ENCODE measurements at places on chromosomes 7 and 10. TPM values are rescaled to one million over a fixed set of nuclear protein-coding genes. Genes with fewer than 3 reads are reported as not detected.

The ASIC3 gene
- total RNA-seq: 0.17 TPM

GRCh38 chr7:30584415-30584814 lies 10.3 kb upstream of the GARS1 start:
- DNase-seq: no peak

DNA sequence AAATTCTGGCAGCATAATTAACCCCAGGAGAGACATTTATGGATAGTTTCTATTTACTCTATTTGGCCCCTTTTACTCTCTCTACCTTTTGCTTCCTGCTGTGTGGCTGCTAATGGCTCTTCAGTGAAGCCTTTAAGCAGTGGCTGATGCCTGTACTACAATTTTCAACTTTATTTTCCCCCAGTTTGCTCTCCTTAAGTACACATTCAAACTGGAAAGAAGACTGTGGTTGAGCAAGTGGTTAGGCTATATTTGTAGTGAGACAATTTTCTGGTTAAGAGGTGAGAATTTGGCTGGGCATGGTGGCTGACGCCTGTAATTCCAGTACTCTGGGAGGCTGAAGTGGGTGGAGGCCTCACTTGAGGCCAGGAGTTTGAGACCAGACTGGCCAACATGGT lies 8.5 kb upstream of the RSBN1L start:
- no peak for DNase-seq

DNA sequence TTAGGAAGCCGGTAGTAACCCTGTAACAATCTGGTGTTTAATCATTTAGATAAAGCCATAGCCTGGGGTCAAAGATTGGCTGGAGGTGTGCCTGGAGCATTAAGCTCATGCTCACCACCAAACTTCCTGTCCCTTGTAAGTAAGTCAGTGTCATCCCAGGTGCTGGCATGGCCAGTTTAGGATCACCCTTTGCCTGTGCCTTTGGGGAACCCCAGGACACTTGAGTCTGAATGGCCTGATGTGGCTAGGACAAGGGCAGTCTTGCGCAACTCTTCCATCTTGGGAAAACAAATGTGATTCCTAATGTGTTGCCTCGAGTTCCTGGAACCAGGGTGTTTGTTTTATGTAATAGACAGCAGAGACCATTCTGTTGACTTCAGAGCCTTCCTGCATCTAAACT lies 154.8 kb downstream of the GRK5 start:
- DNase-seq: no peak

- DNase-seq: no peak
These were observed 27.3 kb downstream of the CAMK2G start for GRCh38 chr10:73847031-73847430.

DNA sequence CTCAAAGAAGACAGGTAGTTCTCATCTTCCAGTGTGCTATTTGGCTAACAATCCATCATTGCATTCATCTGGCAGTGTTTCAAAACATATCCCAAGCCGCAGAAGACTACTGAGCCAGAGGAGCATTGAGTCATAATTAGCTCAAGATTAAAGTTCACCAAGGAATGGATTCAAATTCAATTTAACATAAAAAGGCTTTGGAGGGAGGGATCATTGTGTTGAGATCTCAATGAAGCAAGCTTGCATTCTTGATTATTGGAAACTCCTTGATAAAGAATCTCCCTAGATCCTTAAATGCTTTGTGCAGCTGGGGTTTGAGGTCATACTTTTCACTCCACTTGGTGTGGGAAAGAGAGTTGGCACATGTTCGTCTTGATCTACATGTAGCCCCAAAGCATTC lies 142.8 kb upstream of the SEMA3A start:
- peak; percentile 91 for DNase-seq

The AKR1C8 gene
- total RNA-seq: not detected

DNA sequence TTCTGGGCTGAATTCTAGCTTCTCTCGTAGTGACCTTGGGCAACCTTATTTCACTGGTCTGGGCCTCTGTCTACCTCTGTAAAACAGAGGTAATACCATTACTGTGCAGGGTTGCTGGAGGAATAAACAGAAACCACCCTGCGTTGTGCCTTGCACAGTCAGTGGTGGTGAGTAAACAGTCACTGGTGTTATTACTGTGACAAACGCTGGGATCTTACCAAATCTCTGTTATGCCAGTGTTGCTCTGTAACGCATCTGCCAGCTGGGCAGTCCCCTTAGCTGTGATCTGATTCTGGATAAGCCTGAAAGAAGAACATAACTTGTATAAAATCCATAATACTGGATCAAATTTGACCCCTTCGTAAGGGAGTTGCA lies 49.4 kb downstream of the NOD1 start:
- no peak for DNase-seq

The PNLIPRP2 gene
- total RNA-seq: not detected

GRCh38 chr7:134694299-134694698 lies 47.6 kb downstream of the BPGM start:
- no peak for DNase-seq

DNA sequence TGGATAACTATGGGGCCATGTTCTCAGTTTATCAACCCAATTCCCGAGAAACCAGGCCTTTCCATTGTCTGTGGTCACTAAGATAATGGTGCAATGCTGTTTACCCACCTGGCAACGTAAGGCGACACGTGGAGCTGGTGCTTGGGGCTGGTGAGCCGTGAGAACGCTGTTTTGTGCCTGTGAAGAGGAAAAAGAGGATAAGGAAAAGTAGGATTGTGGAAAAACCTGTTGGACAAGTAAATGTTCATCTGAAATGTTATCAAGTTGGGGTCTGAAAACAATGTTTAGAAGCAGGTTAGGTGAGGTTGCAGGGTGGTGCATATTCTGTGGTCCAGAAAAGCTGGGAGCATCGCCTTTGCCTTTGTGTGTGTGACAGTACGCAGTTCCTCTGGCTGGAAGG lies 88.5 kb downstream of the PPP1R17 start:
- no peak for DNase-seq

The LRRD1 gene
- total RNA-seq: 0.17 TPM

- no peak for DNase-seq
These were observed 73.0 kb upstream of the LRRC4 start for GRCh38 chr7:128104108-128104742.

- no peak for DNase-seq
These were observed 75.3 kb downstream of the DOCK4 start for GRCh38 chr7:112130729-112131410.

DNA sequence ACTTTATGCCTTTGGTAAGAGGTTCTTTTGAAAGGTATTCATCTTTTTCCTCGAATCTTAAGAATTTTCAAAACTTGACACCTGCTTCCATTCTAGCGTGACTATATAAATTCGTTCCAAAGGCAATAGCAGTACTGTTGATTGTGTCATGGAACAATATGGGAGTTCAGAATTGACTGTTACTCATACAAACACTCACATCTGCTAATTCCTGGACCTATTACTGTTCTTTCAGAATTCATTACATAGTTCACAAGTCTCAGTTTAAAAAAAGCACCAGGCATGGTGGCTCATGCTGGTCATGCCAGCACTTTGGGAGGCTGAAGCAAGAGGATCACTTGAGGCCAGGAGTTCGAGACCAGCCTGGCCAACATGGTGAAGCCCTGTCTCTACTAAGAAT lies 80.9 kb downstream of the CACNB2 start:
- peak; percentile 29 for DNase-seq

The SEMA3E gene
- total RNA-seq: 2.0 TPM

- no peak for DNase-seq
These were observed 3.1 kb upstream of the ST7 start for GRCh38 chr7:116949941-116950801.

- DNase-seq: no peak
These were observed 66.4 kb downstream of the NHLRC2 start for GRCh38 chr10:113920875-113921274.

DNA sequence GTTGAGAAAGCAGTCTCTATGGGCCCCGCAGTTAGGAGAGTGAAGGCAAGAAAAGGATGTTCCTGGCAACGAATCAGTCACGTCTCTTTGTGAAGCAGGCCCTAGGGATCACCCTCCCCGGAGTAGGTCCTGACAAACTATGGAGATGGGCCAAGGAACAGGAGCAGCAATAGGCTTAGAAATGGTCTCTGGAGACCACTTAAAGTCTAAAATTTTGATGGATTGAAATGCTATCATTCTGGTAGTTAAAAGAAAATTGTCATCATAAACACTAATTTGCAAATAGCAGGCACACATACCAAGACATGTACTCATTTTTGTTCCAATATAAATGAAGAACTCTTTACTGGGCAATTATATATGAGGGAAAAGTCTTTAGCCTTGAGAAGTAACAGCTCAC lies 123.5 kb downstream of the ITGB8 start:
- no peak for DNase-seq

The POP7 gene
- 31.9 TPM for total RNA-seq

DNA sequence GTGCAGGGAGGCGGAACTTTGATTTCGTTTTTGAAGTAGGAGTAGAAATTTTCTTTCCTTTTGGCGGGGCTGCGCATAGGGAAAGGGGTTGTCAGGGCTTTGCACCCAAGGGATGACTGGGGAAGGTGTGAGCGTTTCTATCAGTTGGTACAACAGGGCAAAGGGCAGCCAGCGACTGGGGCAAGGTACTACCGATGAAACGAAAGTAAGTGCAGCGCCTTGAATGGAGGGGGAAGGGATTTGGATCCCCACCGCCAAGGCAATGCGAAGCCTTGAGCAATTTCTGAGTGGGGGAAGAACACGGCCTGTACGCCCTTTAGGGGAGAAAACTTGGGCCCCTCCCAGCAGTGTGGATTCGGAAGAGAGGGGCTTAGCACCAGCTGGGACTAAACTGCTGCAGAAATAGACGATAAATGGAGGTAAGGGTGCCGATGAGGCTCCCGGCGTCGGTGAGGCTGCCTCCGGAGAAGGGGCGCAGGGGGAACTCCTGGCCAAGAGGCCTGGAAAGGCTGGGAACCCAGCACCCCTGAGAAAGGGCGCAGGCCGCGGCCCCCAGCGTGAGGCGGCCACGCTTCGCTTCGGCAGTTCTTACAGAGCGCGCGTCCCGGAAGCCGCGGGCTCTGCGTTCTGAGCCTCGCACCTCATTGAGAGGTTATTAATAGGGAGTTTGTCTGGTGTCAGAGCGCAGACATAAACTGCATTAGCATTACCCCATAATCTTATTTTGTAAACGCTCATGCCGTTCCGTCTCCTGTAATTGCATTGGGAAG lies 10.0 kb upstream of the TLX1 start:
- no peak for DNase-seq

- DNase-seq: no peak
These were observed 37.8 kb upstream of the MXI1 start for GRCh38 chr10:110169586-110169985.
